ENCODE measurements at places on chromosomes 1 and 21. TPM values are rescaled to one million over a fixed set of nuclear protein-coding genes. Genes with fewer than 3 reads are reported as not detected.
A peak's percentile ranks its signal among the peaks of the same experiment; 100 is the strongest.

DNA sequence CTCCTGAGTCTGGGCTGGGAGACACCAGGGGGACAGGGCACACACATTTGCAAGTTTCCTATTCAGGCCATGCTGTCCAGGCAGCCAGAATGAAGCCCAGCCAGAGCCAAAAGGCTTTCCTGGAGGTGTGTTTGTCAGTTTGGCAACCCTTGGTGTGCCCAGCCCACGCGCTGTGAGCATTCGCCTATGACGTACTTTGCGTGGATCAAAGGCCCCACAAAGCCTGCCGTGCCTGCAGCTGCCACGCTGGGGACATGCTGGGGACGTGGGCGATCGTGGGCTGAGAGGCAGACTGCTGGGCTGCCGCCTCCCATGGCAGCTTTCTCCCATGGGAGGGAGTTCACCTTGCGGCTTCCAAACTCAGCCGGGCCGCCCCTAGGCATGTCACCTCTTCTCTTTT, 57.5 kb downstream of the CD247 start:
- H3K4me3 ChIP-seq: no peak overlapping the region
- no peaks in the 10 kb centered on the region for H3K4me1 ChIP-seq
- no peak overlapping the region for H3K27ac ChIP-seq
- no peak for DNase-seq
- no peaks in the 10 kb centered on the region for H3K36me3 ChIP-seq
- no peaks in the 10 kb centered on the region for H3K27me3 ChIP-seq

DNA sequence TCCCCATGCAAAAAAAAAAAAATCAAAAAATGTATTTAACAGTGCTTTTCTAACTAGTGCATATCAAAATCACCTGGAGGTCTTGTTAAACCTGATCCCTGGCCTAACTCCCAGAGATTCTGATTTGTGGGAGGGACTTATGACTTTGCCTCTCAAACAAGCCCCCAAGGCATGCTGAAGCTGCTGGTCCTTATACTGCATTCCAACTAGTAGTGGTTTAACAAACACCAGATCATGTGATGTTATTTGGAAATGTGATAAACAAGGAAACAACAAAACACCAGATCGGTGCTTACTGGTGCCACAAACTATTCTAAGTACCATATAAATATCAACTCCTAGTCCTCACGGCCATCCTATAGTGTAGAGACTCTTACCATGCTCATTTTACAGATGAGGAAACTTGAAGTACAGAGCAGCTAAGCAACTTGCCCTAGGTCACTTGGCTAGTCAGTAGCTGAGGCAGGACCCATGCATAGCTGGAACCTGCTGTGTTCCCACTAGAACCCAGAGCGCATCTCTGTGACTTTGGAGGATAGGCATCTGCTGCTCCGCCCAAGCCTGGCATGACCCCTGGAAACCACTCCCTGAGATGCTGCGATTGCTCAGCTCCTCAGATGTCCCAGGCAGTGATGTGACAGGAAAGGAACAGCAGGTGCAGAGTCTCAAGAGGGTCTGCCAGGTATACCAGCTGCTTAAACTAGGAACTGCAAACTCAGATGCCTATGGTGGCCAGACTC, 38.1 kb downstream of the SOX13 start:
- DNase-seq: no peak
- H3K27me3 ChIP-seq: no peaks in the 10 kb centered on the region
- no peak overlapping the region for H3K4me3 ChIP-seq
- H3K27ac ChIP-seq: no peak overlapping the region
- H3K36me3 ChIP-seq: no peaks in the 10 kb centered on the region

Gene BLACAT1
- total RNA-seq: not detected

Gene CXADR
- 0.52 TPM for total RNA-seq

Gene CFAP74
- total RNA-seq: 0.36 TPM

Gene GBP6
- not detected for total RNA-seq

Gene AK4
- 73.7 TPM for total RNA-seq

DNA sequence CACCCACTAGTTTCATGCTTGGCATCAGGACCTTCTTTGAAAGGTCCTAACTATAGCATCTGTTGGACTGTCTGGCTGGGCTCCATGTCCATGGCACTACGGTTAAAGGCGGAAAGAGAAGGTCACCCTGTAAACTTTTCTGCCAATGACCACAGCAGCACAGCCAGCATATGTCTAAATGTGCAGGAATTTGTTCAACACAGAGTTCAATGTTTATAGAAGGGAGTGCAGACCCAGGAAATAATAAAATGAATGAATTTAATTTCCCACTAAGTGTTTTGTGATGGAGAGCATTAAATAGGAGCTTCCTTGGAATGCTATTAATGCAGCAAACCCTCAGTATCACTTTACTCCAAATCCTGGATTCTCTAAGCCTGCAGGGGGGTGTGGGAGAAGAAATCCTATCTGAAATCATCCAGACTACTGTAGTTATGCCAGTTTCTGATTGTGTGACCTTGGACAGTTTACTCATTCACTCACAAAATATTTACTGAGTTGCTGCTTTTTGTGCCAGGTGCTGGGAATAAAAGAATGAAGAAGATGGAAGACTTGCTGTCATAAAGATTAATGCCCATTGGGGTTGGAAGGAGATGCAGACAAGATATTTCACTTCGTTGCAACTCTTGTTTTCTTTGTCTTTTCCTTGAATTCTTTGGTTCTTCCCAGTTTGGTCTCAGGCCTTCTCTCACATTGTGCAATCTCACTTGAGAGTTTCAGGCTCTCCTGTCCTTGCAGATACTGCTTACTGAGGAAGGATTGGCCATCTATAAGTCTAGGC, 195.0 kb downstream of the ROR1 start:
- H3K4me1 ChIP-seq: peaks cover 4% of the 10 kb centered on the region
- peak; percentile 82 for DNase-seq
- H3K27ac ChIP-seq: peak overlapping the region; percentile 97
- no peaks in the 10 kb centered on the region for H3K27me3 ChIP-seq
- H3K4me3 ChIP-seq: no peak overlapping the region
- H3K36me3 ChIP-seq: no peaks in the 10 kb centered on the region

- H3K36me3 ChIP-seq: no peaks in the 10 kb centered on the region
- no peak overlapping the region for H3K27ac ChIP-seq
- no peak overlapping the region for H3K4me3 ChIP-seq
- no peaks in the 10 kb centered on the region for H3K27me3 ChIP-seq
Measured at GRCh38 chr1:225453797-225454648, 26.2 kb upstream of the LBR start.

Gene RUNX3
- 2.9 TPM for total RNA-seq

- H3K27ac ChIP-seq: no peak overlapping the region
- no peak for DNase-seq
- H3K36me3 ChIP-seq: no peaks in the 10 kb centered on the region
- no peaks in the 10 kb centered on the region for H3K4me1 ChIP-seq
Measured at GRCh38 chr1:232789651-232790050, 15.6 kb upstream of the MAP10 start.

Gene AUNIP
- total RNA-seq: not detected

Gene MEGF6
- 91.8 TPM for total RNA-seq

DNA sequence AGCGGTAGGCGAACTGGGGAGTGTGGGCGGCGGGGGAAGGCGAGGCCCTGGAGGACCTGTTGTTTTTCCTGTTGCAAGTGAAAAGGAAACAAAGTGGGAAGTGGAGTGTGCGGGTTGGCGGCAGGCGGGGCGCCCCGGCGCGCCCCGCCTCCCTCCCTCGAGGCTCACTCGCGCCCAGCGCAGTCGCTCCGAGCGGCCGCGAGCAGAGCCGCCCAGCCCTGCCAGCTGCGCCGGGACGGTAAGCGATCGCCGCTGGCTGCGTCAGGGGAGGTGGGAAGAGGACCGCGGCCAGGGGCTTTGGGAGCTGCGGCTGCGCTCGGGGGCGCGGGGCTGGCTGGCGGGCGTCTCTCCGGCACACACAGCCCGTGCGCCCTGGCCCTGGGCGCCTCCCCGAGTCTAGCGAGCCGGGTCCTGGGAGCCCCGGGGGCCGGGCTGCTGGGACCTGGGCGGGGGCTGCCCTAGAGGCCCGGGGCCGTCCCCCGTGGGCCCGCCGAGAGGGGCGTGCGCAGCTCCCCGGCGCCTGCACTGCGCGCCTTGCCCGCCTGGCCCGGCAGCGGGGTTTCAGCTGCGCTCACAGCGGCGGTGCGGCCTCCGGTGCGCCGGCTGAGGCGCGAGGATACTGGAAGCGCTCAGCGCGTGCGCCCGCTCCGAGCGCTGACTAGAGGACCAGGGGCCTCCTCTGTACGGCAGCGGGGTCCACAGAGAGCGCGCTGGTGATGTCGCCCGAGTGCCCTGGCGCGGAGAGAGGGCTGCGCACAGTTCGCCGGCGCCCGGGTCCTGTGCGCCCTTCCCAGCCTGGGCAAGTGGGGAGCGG, at the start of gene PIK3CD:
PIK3CD (plus strand) TSS at position 167 of the 814 bp plus-strand sequence. CDS start 58,725 bp downstream, outside the sequence.
- no peak within 1 kb of the TSS for H3K27ac ChIP-seq
- H3K27me3 ChIP-seq: no peaks in the 10 kb centered on the region
- H3K36me3 ChIP-seq: no peaks in the 10 kb centered on the region
- no peaks in the 10 kb centered on the region for H3K4me1 ChIP-seq
- H3K4me3 ChIP-seq: peak within 1 kb of the TSS; percentile 30
- DNase-seq: peak; percentile 65

Measured in aorta (tissue), 5 donors.